ENCODE measurements at places on chromosomes 2 and 18.

- DNase-seq = no peak
Measured at GRCh38 chr2:29522951-29523669, 398.3 kb downstream of the ALK start.

DNA sequence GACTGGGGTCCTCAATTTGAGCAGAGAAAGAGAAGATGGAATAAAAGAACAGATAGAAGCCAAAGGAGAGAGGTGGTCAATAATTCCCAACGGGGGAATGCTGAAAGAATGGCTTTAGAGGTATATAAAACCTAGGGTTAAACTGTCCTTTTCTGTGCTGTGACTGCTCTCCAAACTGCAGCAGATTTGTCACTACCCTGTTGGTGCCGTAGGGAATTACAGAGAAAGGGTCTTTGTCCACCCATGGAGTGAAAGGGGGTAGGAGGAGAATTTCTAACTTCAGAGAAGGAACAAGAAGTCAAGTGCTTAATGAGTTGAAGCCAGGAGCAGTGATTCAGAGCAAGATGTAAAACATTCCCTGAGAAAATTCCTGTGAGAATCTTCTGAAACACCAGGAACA lies 486.5 kb downstream of the NUP35 start:
- DNase-seq = no peak

DNA sequence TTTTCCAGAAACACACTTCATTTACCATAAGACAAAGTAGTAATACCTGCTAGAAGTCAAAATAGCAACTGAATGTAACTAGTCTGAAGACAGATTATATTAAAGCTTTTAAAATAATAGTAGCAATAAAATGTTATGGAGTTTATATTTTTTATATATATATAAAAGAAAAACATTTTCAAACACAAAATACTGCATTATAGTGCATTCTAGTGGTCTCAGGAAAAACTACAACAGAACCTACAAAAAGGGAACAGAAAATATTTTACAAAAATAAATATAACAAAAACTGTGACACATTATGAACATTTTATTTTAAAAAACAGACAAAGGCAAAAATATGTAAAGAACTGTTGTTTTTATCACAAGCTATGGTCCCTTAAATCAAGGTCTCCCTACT lies 48.0 kb downstream of the STRN start:
- no peak for DNase-seq

DNA sequence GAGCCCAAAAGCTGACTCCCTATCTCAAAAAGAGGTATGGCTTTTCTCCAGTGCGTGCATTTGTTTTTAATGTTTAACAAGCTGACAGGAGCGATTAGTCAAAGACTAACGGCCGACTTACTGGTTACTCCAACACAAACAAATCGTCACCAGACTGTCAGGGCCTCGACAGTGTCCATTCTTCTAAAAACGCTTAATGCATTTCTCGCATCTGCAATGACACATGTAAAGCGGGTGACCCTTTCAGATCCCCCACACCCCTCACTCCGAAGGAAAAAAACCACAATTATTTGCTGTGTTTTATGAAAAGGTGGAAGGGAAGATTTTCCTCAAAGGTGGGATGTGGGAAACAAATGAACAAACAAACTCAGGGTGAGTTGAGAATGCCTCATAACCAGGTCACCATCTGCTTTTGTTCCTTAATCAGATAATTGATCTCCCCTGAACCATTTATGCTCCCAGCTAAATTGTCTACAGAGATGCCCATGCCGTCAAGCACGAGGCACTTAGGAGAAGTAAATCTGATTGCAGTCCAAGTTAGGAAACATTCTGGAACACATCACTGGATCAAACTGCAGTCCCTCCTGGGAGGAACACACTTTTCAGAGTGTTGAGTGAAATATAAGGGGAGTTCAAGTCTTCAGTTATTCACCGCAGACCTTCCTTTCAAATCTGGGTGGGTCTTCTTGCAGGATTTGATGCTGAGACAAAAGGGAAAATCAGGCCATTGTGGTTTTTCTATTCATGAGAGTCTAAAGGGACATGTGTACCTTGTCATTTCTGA lies 340.8 kb downstream of the CMPK2 start:
- no peak for DNase-seq

- no peak for DNase-seq
Measured at GRCh38 chr2:118801151-118801550, 46.3 kb downstream of the EN1 start.

GRCh38 chr18:58866773-58867150 lies 2.1 kb downstream of the ZNF532 start:
- DNase-seq = no peak

DNA sequence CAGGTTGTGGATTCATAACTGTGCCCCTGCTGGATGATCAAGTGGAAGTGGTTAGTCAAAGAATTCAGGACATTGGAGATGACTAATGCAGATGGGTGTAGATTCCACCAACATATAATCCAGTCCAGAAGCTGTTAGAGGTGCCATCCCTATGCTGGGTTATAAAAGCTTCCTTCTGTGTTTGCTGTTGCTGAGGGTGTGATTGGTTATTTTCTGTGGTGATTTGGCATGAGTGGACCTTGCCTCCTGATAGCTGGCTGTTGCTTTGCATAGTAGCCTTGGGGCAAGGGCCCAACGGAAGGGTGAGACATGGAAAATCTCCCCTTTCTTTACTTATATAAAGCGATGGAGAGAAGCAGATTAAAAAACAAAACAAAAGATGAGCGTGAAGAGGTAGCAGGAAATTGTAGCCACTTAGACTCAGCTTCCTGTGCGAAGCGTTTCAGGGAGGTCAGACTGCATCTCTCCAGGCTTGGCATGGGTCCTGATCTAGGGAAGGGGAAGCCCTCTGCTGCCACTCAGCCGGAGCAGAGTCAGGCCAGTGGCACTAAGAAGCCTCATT lies 190.4 kb downstream of the FMNL2 start:
- DNase-seq = no peak
